ENCODE measurements at places on chromosomes 7 and 10.

- no peak overlapping the region for H3K27ac ChIP-seq
- DNase-seq, result no peak
- no peaks in the 10 kb centered on the region for H3K27me3 ChIP-seq
- no peaks in the 10 kb centered on the region for H3K36me3 ChIP-seq
- H3K4me3 ChIP-seq, result no peak overlapping the region
Observed at GRCh38 chr7:48058990-48059389, 23.6 kb downstream of the C7orf57 start.

DNA sequence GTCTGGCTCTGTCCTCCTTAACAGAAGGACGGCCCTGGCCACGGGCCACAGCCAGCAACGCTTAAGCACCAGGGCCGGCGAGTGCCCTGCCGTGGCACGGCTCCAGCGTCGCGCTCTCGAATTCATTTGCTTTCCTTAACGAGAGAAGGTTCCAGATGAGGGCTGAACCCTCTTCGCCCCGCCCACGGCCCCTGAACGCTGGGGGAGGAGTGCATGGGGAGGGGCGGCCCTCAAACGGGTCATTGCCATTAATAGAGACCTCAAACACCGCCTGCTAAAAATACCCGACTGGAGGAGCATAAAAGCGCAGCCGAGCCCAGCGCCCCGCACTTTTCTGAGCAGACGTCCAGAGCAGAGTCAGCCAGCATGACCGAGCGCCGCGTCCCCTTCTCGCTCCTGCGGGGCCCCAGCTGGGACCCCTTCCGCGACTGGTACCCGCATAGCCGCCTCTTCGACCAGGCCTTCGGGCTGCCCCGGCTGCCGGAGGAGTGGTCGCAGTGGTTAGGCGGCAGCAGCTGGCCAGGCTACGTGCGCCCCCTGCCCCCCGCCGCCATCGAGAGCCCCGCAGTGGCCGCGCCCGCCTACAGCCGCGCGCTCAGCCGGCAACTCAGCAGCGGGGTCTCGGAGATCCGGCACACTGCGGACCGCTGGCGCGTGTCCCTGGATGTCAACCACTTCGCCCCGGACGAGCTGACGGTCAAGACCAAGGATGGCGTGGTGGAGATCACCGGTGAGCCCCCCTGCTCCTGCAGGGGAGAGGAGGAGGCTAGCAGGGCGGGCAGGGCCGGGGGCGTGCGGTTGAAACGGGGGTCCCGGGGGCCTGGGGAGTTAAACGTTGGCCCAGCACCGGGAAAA lies at the start of gene HSPB1:
Gene HSPB1, plus strand, starts transcription at position 327 of the 855 bp plus-strand sequence. Its CDS starts 40 bp downstream, at position 367.
- peak within 1 kb of the TSS; percentile 90 for H3K27ac ChIP-seq
- peak within 1 kb of the TSS; percentile 62 for H3K4me3 ChIP-seq

DNA sequence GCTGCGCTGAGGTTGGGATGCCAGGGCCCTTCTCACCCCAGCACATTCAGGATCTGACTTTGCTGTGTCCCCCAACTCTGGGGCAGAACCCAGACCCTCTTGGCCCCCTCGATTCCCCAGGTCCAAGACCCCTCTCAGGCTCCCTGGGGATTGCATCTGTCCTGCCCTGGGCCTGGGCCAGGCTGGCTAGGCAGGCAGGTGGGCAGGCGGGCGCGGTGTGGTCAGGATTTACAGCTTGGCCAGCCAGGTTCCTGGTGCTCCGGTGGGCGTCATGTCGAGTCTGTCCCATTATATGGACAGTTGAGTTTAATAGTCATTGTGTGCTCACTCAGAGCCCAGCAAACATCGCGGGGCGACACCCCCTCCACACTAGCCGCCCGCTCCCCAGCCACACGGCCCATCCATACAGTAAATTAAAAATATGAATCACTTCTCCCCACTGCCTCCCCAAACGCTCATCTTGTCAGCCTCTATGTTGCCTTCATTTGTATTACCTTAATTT lies 23.5 kb downstream of the POLL start:
- peaks cover 19% of the 10 kb centered on the region for H3K27me3 ChIP-seq
- DNase-seq, result peak; percentile 42
- H3K4me3 ChIP-seq, result no peak overlapping the region
- H3K27ac ChIP-seq, result no peak overlapping the region
- no peaks in the 10 kb centered on the region for H3K4me1 ChIP-seq

DNA sequence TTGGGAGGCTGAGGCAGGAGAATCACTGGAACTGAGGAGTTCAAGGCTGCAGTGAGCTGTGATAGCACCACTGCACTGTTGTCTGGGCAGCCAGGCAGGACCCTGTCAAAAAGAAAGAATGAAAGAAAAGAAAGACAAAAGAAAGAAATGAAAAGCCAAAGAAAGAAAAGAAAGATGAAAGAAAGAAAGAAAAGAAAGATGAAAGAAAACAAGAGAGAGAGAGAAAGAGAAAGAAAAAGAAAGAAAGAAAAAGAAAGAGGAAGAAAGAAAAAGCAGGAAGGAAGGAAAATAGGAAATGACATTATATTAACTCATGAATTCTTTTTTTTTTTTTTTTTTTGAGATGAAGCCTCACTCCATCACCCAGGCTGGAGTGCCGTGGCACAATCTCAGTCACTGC lies 32.4 kb upstream of the SPDYE3 start:
- no peaks in the 10 kb centered on the region for H3K36me3 ChIP-seq
- no peaks in the 10 kb centered on the region for H3K4me1 ChIP-seq
- H3K27me3 ChIP-seq, result no peaks in the 10 kb centered on the region
- no peak overlapping the region for H3K27ac ChIP-seq
- no peak for DNase-seq
- H3K4me3 ChIP-seq, result no peak overlapping the region

DNA sequence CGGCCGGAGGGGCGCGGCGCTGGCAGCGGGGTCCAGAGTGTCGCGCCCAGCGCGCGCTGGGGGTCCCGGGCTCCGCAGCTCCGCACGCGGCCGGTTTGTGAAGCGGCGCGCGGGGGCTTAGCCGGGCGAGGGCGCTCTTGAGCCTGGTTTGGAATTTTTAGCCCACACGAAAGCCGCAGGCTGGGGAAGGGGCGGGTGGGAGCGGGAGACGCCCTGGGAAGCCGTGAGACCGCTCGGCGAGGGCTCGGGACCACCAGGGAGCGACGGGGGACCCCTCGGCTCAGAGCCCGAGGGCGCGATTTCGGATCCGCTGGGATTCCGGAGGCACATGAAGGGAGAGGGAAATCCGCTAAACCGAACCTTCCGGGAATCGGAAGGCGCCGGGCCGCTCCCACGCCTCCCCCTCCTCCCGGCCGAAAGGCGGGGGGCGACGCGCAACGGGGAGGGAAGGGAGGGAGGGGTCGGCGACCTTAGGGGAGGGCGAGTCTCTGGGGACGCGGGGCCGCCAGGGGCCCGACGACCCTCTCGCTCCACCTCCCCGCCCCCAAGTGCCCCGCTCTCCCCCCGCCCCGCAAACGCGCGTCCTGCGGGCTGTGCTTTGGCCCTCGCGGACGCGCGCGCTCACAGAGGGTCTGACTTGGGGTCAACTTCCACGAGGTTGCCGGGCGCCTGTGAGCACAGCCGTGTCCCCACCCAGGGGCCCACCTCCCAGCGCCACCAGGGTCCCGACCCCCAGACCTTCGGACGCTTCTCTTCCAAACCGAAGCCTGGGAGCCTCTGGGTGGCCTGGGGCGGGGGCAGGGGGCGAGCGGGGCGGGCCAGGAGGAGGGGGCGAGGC lies 5.1 kb upstream of the ELFN1 start:
- peak overlapping the region; percentile 13 for H3K4me3 ChIP-seq
- no peaks in the 10 kb centered on the region for H3K36me3 ChIP-seq
- peaks cover 70% of the 10 kb centered on the region for H3K27me3 ChIP-seq
- H3K4me1 ChIP-seq, result no peaks in the 10 kb centered on the region
- peak; percentile 51 for DNase-seq

- no peaks in the 10 kb centered on the region for H3K27me3 ChIP-seq
- DNase-seq, result no peak
- no peak overlapping the region for H3K4me3 ChIP-seq
- peaks cover 13% of the 10 kb centered on the region for H3K36me3 ChIP-seq
Observed at GRCh38 chr10:88901206-88901983, 21.4 kb downstream of the STAMBPL1 start.

DNA sequence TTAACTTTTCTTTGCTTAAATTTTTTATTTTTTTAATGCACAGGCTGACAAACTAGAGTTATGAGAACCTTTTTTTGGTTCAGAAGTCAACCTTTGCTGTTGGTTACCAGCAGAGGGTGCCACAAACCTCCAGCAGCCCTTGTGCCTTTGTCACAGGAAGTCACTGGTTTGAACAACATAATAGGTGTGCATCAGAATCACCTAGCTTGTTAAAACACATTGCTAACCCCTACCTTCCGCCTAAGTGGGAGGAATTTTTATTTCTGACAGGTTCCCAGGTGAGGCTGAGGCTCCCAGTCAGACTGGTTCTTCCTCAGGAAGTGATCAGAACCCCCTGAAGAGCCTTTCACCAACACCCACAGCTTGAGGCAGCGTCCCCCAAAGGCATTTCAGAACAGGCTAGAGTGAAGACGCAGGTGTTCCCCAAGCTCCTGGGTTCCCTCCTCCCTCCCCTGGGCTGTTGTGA lies 22.6 kb upstream of the VDAC2 start:
- no peak for DNase-seq
- H3K36me3 ChIP-seq, result no peaks in the 10 kb centered on the region
- H3K27ac ChIP-seq, result peak overlapping the region; percentile 39
- no peaks in the 10 kb centered on the region for H3K27me3 ChIP-seq
- peaks cover 21% of the 10 kb centered on the region for H3K4me1 ChIP-seq
- H3K4me3 ChIP-seq, result no peak overlapping the region

GRCh38 chr10:75617485-75618155 lies 186.2 kb downstream of the LRMDA start:
- no peak for DNase-seq
- H3K27ac ChIP-seq, result no peak overlapping the region
- no peak overlapping the region for H3K4me3 ChIP-seq

GRCh38 chr10:124530215-124530665 lies 68.6 kb downstream of the LHPP start:
- no peak for DNase-seq
- no peak overlapping the region for H3K27ac ChIP-seq
- no peaks in the 10 kb centered on the region for H3K36me3 ChIP-seq
- no peaks in the 10 kb centered on the region for H3K4me1 ChIP-seq
- H3K27me3 ChIP-seq, result no peaks in the 10 kb centered on the region

- H3K4me1 ChIP-seq, result no peaks in the 10 kb centered on the region
- DNase-seq, result no peak
- no peak overlapping the region for H3K4me3 ChIP-seq
- no peak overlapping the region for H3K27ac ChIP-seq
Observed at GRCh38 chr7:42143711-42144600, 93.1 kb downstream of the GLI3 start.

- H3K36me3 ChIP-seq, result peaks cover 8% of the 10 kb centered on the region
- DNase-seq, result no peak
- peaks cover 35% of the 10 kb centered on the region for H3K4me1 ChIP-seq
Observed at GRCh38 chr7:54992871-54993475, 25.8 kb upstream of the EGFR start.

DNA sequence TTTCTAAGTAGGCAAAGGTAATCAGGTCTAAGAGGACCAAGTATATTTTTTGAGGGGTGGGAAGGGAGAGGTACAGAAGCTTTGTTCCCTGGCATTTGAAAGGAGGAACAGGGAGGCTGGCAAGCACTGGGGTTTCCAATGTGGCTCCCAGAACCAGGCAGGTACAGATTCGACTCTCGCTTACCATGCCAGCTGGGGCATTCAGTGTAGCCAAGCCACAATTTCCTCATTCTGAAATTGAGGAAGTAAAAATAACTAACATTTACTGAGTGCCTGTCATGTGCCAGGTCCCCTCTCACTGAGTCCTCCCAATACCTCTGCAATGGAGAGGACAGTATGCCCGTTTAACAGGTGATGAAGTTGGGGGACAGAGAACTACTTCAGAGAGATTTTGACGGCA lies 45.9 kb upstream of the BET1 start:
- H3K4me1 ChIP-seq, result no peaks in the 10 kb centered on the region
- no peak overlapping the region for H3K27ac ChIP-seq
- no peak for DNase-seq
- no peaks in the 10 kb centered on the region for H3K27me3 ChIP-seq
- H3K36me3 ChIP-seq, result no peaks in the 10 kb centered on the region

DNA sequence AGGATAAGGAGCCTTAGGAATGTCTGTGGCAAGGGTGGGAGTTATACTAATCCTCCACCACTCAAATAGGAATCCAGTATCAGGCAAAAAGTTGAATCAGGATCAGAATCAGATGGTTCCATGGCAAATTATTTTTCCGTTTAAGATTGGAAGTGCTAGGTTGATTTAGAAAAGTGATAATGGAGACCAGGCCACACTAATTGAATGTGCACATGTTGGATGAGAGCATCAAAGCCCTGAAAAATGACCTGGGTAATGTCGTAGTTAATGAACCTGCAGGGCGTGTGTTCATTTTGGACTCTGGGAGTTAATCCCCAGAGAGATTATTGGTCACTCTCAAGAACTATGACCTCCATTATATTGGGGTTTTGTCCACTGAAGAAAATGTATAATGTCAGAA lies 53.3 kb upstream of the UBN2 start:
- peaks cover 5% of the 10 kb centered on the region for H3K4me1 ChIP-seq
- no peak overlapping the region for H3K27ac ChIP-seq
- H3K27me3 ChIP-seq, result no peaks in the 10 kb centered on the region

DNA sequence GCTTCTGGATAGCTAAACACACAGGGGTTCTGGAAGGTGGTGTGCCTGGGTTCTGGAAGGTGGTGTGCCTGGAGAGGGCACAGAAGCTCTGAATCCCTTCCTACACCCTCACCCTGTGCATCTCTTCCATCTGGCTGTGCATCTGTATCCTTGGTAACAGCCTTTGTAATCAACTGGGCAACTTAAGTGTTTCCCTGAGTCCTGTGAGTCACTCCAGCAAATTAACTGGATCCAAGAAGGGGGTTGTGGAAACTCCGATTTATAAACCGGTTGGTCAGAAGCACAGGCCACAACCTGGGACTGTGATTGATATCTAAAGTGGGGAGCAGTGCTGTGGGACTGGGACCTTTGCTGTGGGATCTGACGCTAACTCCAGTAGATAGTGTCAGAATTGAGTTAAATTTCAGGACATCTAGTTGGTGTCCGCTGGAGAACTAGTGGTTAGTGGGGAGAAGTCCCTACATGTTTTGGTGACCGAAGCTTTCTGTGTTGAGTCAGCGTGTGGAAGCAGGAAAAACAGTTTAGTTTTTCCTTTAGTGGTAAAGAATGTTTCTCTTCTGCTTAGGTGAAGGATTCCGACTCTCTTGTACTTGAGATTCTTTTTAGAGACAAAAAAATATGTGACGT lies 228.1 kb downstream of the BMPER start:
- H3K36me3 ChIP-seq, result no peaks in the 10 kb centered on the region
- no peaks in the 10 kb centered on the region for H3K27me3 ChIP-seq
- no peak overlapping the region for H3K4me3 ChIP-seq
- H3K27ac ChIP-seq, result peak overlapping the region; percentile 78
- no peak for DNase-seq
- H3K4me1 ChIP-seq, result peaks cover 2% of the 10 kb centered on the region

- no peaks in the 10 kb centered on the region for H3K27me3 ChIP-seq
- no peak overlapping the region for H3K27ac ChIP-seq
- H3K36me3 ChIP-seq, result no peaks in the 10 kb centered on the region
- H3K4me1 ChIP-seq, result no peaks in the 10 kb centered on the region
- DNase-seq, result no peak
Observed at GRCh38 chr10:103569896-103570295, 76.4 kb downstream of the NEURL1 start.

- H3K4me3 ChIP-seq, result no peak overlapping the region
- H3K27me3 ChIP-seq, result no peaks in the 10 kb centered on the region
- H3K27ac ChIP-seq, result no peak overlapping the region
- no peak for DNase-seq
- no peaks in the 10 kb centered on the region for H3K4me1 ChIP-seq
Observed at GRCh38 chr10:109866168-109866994, 56.9 kb downstream of the XPNPEP1 start.
